ENCODE measurements at places on chromosomes 7 and 10.

DNA sequence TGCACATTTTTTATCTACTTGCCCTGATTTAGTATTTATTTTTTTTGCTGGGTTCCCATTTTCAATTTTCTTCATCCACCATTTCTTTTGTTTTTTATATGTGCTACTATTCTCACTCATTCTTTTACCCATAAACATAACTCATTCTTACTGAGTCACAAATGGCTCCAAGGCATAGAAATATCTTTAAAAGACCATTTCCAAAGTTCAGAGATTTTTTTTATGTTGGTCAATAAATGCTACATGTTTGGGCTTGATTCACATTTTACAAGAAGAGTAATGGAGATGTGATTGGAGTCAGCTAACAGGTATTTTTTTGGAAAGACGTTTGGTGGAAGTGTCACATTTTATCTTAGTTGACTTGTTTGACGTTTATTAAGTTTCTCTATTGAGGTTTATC, 1303.2 kb upstream of the LRRTM3 start:
- DNase-seq: no peak

- no peak for DNase-seq
These were observed 221.6 kb upstream of the NRP1 start for GRCh38 chr10:33556103-33556502.

- DNase-seq: no peak
These were observed 42.2 kb upstream of the TCF7L2 start for GRCh38 chr10:112907893-112908292.

GRCh38 chr10:79137826-79138225, 69.1 kb downstream of the ZMIZ1 start:
- DNase-seq: peak; percentile 18

DNA sequence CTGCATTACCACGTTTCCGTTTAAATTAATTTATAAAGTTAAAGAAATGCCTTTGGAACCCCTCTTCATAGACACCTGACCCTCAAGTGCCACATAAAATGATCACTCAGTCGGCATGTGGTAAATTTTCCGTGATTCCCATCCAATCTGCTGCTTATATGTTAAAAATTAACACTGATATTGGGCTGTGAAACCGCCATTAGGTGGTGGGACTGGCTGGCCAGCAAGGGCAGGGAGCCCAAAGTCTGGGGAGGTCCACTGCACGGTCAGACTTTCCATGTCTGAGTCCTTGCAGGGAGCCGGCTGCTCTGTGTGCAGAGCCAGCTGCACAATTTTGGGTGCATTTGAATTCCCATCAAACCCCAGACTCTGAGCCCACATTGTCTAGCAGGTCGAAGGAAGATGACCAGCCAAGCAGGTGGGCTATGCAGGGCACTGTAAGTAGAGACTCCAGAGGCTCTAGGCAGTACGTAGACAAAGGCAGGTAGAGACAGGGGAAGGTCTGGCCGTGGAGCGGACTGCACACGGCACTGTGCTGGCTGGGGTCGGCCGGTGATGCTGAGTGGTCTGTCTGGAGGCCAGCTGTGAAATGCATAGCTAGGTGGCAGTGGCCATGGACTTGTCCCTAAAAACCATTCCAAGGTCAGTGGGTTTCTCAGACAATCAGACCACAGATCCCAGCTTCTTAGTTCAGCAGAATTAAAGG, 122.9 kb downstream of the SH3PXD2A start:
- no peak for DNase-seq

DNA sequence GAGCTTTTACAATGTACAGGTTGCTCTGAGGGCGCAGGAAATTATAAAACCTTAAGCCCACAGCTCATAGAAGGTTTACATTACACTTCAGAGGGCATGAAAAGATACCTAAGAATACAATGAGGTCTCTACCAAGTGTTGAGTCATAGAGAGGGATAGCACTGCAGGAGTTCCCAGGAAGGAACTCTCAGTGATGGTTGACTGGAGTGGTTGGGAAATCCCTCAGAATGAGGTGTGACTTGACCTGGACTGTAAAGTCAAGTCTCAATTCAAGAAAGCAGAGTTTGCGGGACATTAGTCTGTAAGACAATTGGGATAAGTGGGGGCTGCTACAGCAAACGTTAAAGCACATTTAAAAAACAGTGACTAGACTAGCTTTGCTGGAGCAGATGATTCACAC, 21.9 kb downstream of the TNKS2 start:
- no peak for DNase-seq

- no peak for DNase-seq
These were observed 123.5 kb upstream of the AGR3 start for GRCh38 chr7:17005271-17005670.

DNA sequence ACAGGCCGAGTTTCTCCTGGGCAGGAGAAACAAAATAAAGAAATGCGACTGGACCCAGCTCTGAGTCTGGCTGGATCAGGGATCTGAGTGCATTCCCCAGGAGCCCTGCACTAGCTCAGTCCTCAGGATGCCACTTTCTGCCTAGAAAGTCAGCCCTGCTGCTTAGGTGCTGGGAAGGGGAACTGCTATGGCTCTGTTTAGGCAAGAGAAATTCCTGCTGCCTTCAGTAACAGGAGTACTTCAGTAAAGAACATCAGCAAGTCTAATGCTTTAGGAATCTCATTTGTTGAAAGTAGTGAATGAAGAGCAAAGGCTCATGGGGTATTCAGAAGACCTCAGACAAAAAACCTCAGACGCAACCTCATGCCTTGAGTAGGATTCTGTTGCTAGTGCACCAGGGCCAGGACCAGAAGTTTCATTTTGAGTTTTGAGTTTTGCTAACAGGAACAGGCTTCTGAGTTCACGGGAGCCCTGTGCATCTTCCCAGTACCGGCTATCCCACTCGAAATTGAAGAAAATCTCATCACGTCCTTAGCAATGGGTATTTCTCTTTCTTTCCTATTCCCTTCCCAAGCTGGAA, 170.8 kb upstream of the CDCA7L start:
- no peak for DNase-seq

DNA sequence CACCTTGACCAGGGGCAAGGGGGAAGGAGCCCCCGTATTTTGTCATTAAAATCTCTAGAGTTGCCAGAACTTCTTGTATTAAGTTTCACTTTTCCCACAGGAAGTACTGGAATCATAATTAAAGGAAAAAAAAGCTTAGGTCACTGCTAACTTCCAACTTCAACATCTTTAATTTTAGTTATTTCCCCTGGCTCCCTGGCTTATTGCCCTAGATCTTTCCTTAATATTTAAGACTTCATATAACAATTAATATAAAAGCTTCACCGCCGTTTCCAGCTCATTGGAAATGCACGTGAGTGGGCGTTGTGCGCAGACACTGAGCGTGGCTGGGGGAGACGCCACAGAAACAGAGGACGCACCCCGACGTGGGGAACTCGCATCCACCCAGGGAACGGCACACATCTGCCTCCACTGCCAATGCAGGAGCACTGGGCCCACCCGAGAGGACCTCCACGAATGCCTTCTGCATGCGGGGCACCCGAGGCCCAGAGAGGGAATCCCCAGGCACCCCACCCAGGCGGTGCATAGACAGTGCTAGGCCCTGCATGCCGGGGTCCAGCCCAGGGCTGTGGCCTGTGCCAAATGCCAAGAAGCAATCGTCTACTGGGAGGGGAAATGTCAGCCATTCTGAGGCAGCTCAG, 72.2 kb downstream of the ADARB2 start:
- no peak for DNase-seq

DNA sequence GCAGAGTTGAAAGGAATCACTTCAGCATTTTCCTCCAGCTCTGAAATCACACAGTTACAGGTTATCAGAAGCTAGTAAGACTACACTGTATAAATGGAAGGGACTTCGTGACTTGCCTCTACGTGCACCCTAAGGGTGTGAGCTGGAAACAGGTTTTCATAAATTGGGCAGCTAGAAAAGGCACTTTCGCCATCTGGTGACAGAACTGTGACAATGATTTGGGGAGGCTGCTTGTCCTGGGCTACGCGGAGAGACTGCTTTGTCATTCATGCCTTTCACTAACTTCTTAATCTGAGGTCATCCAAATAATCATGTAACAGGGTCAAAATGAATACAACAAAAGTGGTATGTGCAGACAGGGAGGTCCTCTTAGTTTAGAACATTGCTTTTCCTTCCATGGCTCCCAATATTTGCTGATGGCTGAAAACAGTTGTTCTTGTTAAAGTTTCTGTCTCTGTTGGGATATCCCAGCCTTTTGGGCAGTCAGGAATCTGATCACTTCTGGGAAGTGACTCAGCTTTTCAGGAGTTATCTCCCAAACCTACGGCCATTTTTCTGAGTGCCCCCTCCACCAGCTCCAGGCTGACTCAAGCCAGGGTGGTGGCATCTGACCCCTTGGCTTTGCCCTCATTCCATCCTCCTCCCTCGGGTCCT, 17.8 kb downstream of the VWC2 start:
- DNase-seq: no peak

DNA sequence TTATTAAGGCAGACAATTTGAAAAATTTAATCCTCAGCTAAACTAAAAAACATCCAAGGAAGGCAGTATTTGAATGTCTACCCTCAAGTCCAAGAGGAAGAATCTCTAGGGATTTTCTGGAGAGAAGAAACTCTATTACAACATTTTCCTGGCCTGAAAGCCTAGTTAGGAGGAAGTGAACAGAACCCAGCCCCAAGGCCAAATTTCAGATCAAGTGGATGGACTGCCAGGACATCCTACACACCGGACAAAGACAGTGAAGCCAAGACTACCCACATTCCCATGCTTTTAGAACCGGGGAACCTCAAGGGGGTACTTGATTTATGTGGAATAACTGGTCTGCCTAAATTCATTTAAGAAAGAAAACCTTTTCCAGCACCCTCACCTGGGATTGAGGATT, 108.9 kb upstream of the MEOX2 start:
- DNase-seq: no peak

- DNase-seq: no peak
These were observed 67.4 kb upstream of the LRRC4 start for GRCh38 chr7:128098629-128099028.

GRCh38 chr7:122764020-122764419, 61.3 kb upstream of the RNF148 start:
- DNase-seq: no peak

DNA sequence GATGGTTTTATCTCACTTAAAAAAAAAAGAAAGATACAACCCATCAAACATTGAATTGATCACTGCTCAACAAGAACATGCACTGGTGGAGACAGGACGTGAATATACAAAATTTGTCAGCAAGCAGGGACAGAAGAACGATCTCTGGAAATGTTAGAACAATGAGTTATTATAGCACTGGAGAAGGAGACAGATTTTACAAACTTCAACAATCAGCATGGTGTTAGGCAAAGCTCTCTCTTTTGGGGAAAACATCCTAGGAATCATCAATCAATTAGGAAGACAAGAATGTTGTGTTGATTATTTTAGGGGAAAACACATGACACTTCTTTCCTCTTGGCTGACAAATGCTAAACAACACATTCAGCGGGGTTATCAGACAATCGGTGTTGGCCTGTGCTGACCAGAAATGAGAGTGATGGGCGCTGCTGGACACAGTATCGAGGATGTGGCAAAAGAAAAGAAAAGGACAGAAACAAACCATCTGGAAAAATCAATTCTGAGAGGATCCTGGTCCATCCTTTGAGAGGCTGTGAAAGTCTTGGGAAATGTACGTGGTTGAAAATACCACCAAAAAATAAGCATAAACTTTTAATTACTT, 103.9 kb downstream of the RAPGEF5 start:
- no peak for DNase-seq

- no peak for DNase-seq
These were observed 297.0 kb downstream of the PHTF2 start for GRCh38 chr7:78095549-78095948.

DNA sequence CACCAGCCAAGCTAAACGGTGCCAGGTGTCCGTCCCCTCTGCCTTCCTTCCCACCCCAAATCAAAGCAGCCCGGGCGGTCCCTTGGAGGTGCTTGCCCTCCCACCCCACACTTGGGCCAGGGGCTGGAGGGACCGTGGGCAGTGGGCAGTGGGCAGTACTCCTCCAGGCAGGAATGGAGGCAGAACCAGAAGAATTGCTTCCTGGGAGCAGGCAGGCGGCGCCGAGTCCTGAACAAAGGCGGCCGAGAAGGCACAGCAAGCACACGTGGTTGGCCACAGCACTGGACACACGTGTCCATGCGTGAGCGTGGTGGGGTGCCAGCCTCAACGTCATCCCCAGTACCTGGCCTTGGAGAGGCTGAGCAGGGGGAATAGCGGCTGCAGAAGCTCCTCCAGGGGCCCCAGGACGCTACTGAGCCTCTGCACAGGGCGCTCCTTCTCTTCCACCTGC, 48.4 kb upstream of the NKX6-2 start:
- DNase-seq: no peak

GRCh38 chr7:66202441-66202840, 2.7 kb upstream of the TPST1 start:
- DNase-seq: no peak

Measured in stimulated activated naive CD4-positive, alpha-beta T cell treated with Interleukin-2 at 50 U/mL for 16 hours (primary cell).